ENCODE measurements at places on chromosomes 7 and 10.

DNA sequence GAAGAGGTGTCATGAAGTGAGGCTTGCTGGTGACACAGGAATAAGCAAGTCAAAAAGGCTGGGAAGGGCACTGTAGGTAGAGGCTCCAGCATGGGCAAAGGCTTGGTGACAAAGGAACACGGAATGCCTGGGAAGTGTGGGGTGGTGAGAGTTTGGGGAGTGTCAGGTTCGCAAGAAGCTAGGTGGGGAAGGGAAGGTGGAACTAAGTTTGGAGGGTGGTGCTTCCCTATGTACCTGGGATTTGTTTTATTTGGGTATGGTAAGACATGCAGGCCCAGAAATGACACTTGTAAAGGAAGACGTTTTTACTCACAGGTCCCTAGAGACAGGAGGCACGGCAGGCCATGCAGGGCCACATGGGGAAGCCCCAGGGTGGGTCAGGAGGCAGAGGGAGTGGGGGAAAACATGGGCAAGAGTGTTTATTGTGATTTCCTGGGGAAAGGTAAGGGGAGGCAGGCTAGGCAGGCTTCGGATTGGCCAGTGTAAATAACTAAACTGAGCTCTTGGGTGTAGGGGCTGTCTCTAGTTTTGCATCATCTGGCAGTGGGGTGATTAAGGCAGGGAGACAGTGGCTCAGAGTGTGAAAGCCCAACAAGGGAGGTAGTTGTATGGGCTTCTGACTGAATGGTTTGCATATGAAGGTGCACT lies 52.1 kb downstream of the SH2D4B start:
- DNase-seq, result no peak

DNA sequence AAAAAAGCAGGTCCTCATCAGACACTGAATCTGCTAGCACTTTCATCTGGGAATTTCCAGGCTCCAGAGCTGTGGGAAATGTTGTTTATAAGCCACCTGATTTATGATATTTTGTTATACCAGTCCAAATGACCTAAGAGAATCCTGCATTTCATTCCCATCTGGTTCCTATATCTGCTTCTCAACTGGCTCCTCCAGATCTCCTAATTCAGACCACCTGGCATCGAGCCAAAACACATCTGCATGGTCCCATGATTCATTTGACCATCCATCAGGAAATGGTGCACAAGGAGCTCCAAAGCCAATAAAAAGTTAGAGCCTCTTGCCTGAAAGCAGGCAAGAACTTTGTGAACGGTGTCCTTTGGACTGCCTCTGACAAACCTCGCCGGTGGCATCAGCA lies 108.9 kb downstream of the IPMK start:
- DNase-seq, result no peak

- DNase-seq, result peak; percentile 71
Observed at GRCh38 chr7:87599336-87599735, 1.3 kb downstream of the ABCB1 start.

GRCh38 chr10:113313048-113313602 lies 239.7 kb upstream of the HABP2 start:
- no peak for DNase-seq

DNA sequence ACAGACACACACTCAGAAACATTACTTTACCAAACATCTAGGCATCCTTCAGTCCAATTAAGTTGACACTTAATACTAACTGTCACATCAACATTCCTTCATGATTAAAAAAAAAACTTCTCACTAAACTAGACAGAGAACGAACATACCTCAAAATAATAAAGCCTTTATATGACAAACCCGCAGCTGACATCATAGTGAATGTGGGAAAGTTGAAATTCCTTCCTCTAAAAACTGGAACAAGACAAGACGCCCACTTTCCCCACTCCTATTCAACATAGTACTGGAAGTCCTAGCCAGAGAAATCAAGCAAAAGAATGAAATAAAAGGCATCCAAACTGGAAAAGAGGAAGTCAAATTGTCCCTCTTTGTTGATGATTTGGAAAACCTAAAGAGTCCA lies 96.9 kb upstream of the PPP1R9A start:
- DNase-seq, result no peak

GRCh38 chr10:127115100-127115499 lies 81.3 kb downstream of the INSYN2A start:
- DNase-seq, result no peak

DNA sequence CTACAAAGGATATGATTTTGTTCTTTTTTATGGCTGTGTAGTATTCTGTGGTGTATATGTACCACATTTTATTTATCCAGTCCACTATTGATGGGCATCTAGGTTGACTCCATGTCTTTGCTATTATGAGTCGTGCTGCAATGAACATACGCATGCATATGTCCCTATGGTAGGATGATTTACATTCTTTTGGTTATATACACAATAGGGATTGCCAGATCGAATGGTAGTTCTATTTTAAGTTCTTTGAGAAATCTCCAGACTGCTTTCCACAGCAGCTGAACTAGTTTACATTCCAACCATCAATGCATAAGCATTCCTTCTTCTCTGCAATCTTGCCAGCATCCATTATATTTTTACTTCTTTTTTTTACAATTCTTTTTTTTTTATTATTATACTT lies 35.6 kb upstream of the FAM13C start:
- DNase-seq, result no peak

DNA sequence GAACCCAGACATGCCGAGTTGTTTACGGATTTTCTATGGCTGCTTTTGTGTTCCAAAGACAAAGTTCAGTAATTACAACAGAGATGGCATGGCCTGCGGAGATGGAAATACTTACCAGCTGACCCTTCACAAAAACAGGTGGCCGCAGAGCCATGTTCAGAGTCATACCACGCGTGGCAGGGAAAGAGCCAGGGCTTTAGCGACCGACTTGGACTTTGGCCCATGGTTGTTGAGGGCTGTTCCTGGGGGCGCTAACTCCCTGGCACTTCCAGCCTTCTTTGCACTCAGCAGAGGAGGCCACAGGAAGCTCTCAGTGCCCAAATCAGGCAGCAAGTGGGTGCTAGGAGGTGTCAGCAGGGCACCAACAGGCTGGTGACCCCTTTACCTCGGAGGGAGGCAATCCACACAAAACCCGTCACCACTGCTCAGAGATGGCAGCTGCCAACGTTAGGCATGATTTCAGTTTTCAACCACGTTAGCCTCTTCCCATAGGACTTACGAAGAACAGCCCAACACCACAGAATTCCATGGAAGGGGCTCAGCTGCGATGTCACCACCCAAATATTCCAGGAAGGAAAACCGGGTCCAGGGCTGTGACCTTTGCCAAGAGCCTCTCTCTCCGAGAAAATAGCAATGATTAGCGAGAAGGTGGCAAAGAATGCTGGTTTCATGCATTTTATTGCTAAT lies 21.4 kb upstream of the CNPY1 start:
- no peak for DNase-seq

DNA sequence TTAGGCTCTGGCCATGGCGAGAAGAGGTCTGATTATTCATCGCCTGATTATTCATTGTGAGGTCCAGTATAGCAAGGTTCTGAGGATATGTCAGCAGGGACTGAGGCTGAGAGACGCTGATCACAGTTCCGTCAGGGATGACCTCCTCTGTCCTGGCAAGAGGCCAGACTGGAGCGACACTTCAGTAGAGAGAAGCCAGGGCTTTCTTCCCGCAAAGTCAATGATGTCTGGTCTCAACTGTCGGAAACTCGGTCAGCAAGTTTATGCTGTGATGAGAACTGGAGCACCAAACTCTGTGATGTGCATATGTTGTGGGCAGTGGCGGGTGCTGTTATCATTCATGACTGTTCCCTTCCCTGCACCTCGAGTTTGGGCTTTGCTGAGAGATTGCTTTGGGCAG lies 29.0 kb upstream of the GNA12 start:
- DNase-seq, result peak; percentile 61

GRCh38 chr10:77111611-77112550 lies 525.7 kb downstream of the KCNMA1 start:
- DNase-seq, result no peak

- no peak for DNase-seq
Observed at GRCh38 chr7:35465791-35466336, 212.0 kb upstream of the TBX20 start.

- DNase-seq, result no peak
Observed at GRCh38 chr10:16521311-16522016, at the start of gene C1QL3. C1QL3 (minus strand) TSS chr10:16521879; CDS start chr10:16521065, 814 bp downstream.

- no peak for DNase-seq
Observed at GRCh38 chr10:74765465-74765975, 60.9 kb upstream of the KAT6B start.

- DNase-seq, result no peak
Observed at GRCh38 chr10:61354401-61354975, 98.7 kb downstream of the TMEM26 start.

- DNase-seq, result no peak
Observed at GRCh38 chr7:146096994-146097393, 19.6 kb upstream of the CNTNAP2 start.

DNA sequence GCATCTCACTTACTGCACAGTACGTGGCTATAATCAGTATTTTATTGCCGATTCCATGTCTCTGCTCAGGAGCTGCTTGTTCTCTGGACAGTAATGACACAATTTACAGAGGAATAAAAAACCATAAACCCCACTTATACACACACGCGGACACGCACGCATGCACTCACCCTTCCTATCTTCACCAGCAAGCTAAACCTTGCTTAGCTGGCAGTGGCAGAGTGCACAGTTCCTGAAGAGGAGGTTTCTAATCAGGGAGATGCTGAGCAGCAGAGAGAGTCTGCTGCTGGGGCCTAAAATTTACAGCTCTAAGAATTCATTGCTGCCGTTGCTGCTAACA lies 66.3 kb downstream of the SND1 start:
- DNase-seq, result no peak

GRCh38 chr10:127905001-127905847 lies 1.7 kb upstream of the PTPRE start:
- DNase-seq, result no peak

- DNase-seq, result no peak
Observed at GRCh38 chr10:21424459-21424861, 101.0 kb downstream of the SKIDA1 start.

DNA sequence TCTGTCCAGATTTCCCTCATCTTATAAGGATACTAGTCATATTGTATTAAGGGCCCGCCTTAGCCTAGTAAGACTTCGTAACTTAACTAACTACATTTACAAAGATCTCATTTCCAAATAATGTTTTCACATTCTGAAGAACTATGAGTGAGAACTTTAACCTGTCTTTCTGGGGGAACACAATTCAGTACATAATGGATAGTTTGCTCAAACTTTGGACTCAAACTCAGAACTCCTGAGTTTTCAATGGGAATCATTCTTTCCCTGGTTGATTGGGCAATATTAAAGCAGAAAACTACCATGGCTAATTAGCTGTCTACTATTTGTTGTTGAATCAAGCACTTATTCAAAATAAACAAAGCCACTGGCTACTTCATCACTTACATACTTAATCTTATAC lies 522.9 kb downstream of the REEP3 start:
- no peak for DNase-seq

GRCh38 chr7:101234636-101235035 lies 3.0 kb downstream of the CLDN15 start:
- DNase-seq, result no peak

GRCh38 chr7:87507446-87507845 lies 32.0 kb upstream of the ABCB4 start:
- no peak for DNase-seq

- no peak for DNase-seq
Observed at GRCh38 chr7:40535678-40536077, 400.9 kb downstream of the SUGCT start.

- DNase-seq, result peak; percentile 19
Observed at GRCh38 chr7:15607529-15608210, 45.9 kb upstream of the AGMO start.

- DNase-seq, result no peak
Observed at GRCh38 chr7:29563590-29564495, at the start of gene PRR15. PRR15 (plus strand) TSS chr7:29563835; CDS start chr7:29566330, 2,495 bp downstream.

- no peak for DNase-seq
Observed at GRCh38 chr7:121401896-121402295, 5.8 kb upstream of the FAM3C start.

DNA sequence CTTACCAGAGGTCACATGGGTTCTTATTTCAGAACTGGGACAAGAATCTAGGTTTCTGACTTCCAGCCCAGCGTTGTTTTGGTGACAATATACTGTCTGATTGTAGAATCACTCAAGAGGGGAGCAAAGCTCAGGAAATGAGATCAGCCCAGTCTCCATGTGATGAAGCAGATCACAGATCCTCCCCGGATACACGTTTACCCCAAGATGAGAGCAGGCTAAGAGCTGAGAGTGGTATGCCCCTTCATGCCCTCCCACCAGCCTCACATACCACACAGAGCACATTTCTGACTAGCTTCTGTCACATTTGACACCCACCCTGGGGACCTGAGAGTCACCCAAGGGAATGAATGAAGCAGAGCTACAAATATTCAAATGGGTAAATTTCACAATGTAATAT lies 27.1 kb upstream of the PRKCQ start:
- DNase-seq, result no peak

GRCh38 chr7:37216156-37216852 lies 232.4 kb downstream of the ELMO1 start:
- DNase-seq, result no peak

GRCh38 chr10:101567165-101568006 lies 20.7 kb downstream of the POLL start:
- no peak for DNase-seq

DNA sequence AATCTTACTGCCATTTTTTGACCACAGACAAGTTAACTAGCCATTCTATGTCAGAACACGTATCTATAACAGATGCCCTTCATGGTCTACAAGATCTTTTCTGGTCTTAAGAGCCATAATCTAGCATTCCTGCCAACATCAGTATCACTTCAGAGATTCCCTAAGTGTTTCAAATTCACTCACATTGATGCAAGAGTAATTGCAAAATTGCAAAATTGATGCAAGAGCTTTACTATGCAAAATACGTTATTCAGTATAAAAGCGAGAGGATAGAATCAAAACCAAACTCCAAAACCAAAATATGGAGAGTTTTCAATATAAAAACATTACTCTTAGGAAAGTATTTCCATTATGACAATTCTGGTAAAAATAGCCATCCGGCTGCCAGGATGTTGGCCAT lies 38.1 kb upstream of the PPP1R17 start:
- DNase-seq, result no peak

GRCh38 chr10:17872191-17873091 lies 63.3 kb downstream of the MRC1 start:
- DNase-seq, result peak; percentile 3

GRCh38 chr7:1586827-1587705 lies 17.2 kb upstream of the PSMG3 start:
- peak; percentile 33 for DNase-seq

GRCh38 chr7:74441801-74442200 lies 11.9 kb upstream of the GTF2IRD1 start:
- no peak for DNase-seq

GRCh38 chr10:100883312-100883821 lies 29.4 kb upstream of the SLF2 start:
- DNase-seq, result no peak

- DNase-seq, result no peak
Observed at GRCh38 chr10:62866451-62866850, 50.3 kb upstream of the EGR2 start.

GRCh38 chr10:103678178-103678526 lies 177.2 kb downstream of the SH3PXD2A start:
- DNase-seq, result peak; percentile 59
